CD8-positive, alpha-beta memory T cell (primary cell): ENCODE measurements at places on chromosomes 6 and 20.

DNA sequence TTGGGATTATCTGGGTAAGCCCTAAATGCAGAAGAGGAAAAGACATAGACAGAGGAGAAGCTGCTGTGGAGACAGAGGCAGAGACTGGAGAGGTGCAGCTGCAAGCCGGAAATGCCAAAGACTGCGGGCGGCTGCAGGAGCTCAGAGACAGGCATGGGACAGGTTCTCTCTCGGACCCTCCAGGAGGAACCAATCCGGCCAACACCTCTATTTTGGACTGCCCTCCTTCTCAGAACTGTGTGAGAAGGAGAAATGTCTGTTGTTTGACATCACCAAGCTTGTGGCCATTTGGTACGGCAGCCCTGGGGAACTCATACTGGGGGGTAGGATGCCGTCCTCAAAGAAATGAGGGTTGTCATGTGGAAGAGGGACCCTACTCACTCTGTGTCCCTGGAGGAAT, 95.0 kb downstream of the DHX35 start:
- no peak for DNase-seq

DNA sequence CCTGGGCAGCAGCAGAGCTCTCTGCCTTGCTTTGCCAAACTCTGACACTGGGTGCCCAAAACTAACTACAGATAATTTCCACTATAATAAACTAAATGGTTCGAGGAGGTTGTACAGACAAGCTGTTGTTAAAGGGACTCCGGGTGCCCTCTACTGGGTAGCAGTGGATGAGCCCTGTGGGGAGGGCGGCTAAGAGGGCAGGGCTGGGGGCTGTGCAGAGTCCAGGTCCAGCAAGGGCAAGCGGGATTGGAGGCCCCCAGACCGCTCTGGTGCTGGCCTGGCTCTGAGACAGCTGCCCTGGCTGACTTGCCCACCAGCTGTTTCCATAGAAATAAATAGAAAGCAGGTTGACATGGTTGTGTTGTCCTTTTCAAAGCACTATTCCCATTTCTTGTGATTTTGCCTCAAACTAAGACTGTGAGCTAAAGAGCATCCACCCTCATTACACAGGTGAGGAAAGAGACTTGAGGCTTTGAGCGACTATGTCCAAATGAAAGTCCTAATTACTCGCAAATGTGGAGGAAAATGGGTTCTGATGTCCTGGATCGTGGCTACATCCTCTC, 167.6 kb upstream of the CST7 start:
- DNase-seq: no peak

GRCh38 chr20:6611911-6612605, 155.4 kb upstream of the BMP2 start:
- DNase-seq: no peak

- no peak for DNase-seq
Measured at GRCh38 chr20:1721687-1722512, 64.3 kb upstream of the SIRPG start.

GRCh38 chr6:49676671-49677281, 36.6 kb downstream of the CRISP2 start:
- DNase-seq: no peak

GRCh38 chr20:44080064-44080463, 106.9 kb downstream of the JPH2 start:
- no peak for DNase-seq

GRCh38 chr20:51062065-51062464, 39.2 kb upstream of the KCNG1 start:
- DNase-seq: no peak

- DNase-seq: no peak
Measured at GRCh38 chr6:30035784-30036183, 25.3 kb upstream of the POLR1H start.

- no peak for DNase-seq
Measured at GRCh38 chr20:36549942-36550789, 8.8 kb downstream of the MYL9 start.

DNA sequence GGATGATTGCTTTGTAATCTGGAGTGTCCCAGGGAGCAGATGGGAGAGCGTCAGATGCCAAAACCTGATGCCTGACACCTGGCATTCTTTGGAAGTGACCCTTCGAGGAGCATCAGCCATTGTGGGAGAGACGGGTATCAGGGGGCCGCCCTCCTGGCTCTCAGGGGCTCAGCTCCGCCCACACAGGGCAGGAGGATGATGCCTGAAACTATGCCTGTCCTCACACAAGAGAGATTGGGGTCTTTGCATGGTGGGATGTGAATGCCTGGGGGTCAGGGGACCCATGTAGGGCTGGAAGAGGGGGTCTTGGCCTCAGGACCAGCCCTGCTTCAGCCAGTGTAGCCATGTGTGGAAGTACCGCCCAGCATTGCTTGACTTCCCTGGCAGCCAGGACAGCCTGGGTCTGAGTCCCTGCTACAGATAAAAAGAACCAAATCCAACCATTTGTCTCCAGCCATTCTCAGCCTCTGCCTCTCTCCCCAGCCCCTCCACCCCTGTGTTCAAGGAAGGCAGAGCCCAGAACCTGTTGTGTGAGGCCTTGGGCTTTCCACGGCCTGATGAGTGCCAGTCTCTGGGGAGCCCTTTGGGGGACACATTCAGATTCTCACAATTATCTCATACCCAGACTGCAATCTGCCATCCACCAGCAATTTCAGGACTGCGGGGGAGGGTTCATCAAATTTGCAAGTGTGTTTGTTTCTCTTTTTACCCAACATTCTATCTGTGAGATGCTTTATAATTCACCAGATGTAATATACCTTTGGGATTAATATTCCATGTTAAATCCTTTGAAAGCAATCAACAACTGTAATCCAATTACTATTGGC, 371.2 kb downstream of the PREX1 start:
- DNase-seq: no peak

GRCh38 chr20:57624124-57624523, 3.9 kb upstream of the ZBP1 start:
- DNase-seq: no peak

DNA sequence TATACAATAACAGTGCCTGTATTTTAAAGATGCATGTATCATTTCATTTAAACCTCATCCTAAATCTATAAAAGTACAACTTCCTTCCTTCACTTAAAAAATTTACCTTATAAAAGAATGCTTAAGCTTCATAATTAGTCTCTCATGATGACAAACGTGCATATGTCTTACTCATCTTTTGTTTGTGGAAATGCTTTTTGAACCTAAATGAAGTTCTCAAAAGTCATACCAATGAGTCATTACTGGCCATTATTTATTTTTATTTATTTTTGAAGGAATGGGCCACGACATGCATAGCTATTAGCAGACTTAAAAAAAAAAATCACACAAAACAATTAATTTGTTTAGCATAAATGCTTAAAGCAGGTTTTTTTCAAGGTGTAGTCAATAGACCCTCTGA, 3.7 kb downstream of the TFB1M start:
- DNase-seq: no peak

GRCh38 chr6:163857421-163857820, 442.9 kb downstream of the QKI start:
- DNase-seq: no peak

DNA sequence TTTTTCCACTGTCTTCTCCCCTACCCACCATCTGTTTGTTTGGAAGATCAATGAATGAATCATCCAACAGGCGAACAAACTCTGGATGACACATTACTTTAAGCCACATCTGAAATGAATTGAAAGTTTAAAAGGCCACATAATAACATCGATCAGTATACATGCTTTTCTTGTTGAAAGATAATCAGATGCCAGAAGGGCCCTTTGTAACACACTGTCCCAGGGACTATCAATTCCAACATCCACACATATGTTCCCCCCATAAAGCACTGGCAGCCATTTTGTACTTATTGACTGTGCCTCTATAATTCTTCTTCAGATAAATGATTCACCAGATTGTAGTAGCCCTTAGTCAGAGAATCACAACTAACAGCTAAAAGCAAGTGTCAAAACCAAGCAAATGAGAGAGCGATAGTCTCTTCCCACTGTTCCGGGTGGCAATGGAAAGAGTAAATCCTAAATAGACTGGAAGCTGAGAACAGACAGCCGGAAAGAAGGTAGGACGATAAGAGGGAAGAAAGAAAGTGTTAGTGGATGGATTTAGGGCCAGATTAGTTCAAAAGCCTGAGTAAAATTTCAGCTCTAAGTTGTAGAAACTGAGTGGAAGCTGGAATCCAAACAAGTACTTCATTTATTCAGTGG, 184.9 kb upstream of the TENT5A start:
- DNase-seq: no peak
